ENCODE measurements at places on chromosomes 13 and 19.

GRCh38 chr13:82717249-82717648, 1165.0 kb downstream of the SLITRK1 start:
- DNase-seq = no peak

DNA sequence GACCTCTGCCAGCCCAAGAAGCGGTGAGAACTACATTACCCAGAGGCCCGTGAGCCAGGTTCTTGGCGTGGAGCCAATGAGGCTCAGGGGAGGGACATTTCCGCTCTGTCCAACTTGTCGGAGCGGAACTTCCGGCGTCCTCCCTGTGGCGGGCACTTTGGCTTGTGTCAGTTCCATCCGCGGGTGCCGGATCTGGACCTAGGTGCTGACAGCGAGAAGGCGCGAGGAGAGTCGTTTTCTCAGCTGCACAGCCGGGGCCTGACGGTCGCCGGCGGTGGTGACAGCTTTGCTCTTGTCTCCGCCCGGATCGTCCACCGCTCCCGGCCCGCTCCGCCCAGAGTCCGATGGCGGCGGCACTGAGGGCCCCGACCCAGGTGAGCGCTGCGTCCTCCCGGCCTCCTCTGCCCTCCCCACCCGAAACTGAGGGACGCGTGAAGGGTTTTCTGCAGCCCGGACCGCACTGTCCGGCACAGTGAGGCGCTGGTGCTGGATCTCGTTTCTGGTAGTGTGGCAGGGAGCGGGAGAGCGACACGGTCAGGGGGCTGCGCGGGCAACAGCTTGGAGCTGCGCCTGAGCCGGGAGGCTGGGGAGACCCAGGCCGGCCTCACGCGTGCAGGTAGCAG, at the start of gene ZNF530:
Gene ZNF530, plus strand, starts transcription at position 125 of the 623 bp plus-strand sequence. CDS start 4,461 bp downstream, outside the sequence.
- DNase-seq = peak; percentile 74

- no peak for DNase-seq
These were observed 48.5 kb downstream of the TDRD12 start for GRCh38 chr19:32767951-32768679.

DNA sequence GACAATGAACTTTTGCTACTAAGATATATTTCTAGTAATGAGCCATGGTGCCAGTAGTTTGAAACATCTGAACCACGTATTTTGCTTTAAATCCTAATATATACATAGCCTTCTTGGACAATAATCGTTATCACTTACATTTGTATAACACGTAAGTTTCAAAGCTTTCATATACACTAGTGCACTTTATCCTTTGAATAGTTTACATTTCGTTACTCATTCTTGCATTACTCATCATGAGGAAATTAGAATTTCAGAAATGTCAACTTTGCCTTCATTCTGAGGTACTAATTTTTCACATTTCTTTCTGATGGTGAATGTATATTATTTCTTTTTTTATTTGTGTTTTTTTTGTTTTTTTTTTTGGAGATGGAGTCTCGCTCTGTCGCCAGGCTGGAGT, 5.8 kb downstream of the KBTBD7 start:
- DNase-seq = no peak

- no peak for DNase-seq
These were observed 231.7 kb downstream of the FOXO1 start for GRCh38 chr13:40434516-40435397.

DNA sequence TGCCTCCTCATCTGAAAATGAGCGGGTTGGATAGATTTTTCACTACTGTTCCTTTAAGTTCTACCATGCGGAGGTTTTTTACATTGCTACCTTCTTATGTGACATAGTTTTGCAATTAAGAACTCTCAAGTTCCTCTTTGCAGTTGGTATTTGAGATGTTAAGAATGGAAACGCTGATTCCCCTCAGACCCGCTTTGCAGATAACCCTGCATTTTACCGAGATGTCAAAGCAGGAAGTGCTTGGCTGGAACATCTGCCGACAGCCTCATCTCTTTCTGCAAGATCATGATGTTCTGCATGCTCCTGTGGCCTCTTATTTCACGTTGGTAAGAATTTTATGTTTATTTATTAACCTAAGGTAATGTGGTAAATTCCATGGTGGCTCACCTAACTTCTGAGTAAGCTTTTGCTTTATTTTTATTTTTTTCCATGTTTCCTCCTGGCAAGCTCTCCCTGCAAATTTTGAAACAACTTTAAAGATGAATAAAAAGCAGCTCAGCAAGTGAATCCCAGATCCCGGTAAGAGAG, 22.5 kb downstream of the PABPC3 start:
- no peak for DNase-seq

DNA sequence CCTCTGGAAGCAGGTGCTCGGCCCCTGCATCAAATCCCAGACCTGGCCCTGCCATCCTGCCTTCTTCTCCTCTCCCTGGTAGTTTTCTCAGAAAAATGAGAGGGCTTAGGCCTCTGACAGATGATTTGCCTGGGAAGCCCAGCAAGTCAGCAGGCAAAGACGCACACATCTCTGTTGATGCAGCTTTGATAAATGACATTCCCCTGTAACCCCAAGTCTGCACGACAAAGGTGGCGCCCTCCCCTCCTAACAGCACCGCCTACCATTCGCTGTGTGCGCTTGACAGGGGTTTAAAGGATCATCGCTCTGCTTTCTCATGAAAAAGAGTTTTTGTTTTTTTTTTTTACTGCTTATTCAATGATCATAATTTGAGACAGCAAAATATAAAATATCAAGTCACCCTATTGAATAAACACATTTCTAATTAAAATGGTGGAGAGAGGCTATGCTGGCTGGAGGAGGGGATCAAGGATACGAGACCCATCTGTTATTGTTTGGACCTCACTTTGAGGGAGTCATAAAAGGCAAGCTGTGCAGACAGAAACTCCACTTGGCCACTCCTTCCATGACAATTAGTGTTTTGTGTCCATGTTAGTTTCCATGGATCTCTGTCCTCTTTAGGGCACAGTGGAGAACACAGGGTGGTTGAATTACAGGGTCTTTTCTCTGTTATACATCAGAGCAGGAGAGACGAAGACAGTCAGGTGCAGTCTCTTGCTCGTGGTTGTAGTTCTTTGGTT, 126.1 kb downstream of the FGF9 start:
- no peak for DNase-seq

- no peak for DNase-seq
These were observed 33.0 kb upstream of the PEG3 start for GRCh38 chr19:56873493-56873892.

GRCh38 chr19:29671393-29672160, 6.3 kb downstream of the PLEKHF1 start:
- peak; percentile 71 for DNase-seq

DNA sequence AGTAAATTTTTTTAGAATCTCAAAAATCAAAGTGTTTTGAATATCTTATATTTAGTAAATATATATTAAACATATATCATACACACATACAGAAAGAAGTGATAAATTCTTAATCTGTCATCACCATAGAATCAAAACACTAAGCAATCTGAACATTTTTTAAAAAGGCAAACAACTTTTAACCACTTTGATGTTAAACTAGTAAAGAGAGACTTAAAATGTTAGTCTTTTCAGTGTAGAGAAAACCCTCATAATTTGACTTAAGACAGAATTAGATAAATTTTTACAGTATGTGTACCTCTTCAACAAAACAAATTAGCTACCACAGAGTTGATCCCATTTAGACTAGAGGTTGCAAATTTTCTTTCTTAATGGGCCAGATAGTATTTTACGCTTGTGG, 13.4 kb downstream of the SUPT20H start:
- no peak for DNase-seq

DNA sequence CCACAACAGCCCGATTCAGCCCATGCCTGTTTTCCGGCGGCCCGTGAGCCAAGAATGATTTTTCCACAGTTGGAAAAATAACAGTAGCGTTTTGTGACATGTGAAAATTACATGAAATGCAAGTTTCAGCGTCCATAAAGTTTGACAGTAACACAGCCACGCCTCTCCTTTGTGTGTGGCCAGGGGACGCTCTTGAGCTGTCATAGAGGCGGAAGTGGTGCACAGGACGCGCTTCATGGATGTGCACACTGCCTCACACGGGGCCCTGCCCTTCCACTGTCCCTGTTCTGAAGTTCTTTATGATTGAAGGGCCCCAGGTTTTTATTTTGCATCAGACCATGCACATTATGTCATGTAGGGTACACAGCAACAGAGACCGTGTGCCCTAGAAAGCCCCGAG, 12.4 kb upstream of the ELAVL1 start:
- DNase-seq = peak; percentile 22

- DNase-seq = no peak
These were observed 13.7 kb downstream of the RNASEH2B start for GRCh38 chr13:50923272-50923671.

DNA sequence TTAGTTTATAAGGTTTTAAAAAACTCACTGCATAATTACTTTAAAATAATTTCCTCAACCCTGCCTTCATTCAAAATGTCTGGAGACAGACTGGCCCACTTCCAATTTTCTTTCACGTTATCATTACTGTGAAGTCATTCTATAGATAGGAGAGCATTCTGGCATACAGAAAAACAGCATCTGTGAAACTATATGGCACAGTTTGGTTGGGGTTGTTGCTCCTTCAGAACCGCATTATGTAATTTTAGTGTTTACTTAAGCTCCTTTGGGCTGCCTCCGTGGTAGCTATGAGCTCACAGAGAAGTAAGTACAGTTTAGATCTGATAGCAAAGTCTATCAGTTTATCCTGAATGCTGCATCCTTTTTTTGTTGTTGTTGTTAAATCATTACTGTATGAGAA, 104.3 kb downstream of the KCNRG start:
- DNase-seq = no peak

GRCh38 chr13:30024125-30024865, 173.9 kb upstream of the UBL3 start:
- DNase-seq = no peak

DNA sequence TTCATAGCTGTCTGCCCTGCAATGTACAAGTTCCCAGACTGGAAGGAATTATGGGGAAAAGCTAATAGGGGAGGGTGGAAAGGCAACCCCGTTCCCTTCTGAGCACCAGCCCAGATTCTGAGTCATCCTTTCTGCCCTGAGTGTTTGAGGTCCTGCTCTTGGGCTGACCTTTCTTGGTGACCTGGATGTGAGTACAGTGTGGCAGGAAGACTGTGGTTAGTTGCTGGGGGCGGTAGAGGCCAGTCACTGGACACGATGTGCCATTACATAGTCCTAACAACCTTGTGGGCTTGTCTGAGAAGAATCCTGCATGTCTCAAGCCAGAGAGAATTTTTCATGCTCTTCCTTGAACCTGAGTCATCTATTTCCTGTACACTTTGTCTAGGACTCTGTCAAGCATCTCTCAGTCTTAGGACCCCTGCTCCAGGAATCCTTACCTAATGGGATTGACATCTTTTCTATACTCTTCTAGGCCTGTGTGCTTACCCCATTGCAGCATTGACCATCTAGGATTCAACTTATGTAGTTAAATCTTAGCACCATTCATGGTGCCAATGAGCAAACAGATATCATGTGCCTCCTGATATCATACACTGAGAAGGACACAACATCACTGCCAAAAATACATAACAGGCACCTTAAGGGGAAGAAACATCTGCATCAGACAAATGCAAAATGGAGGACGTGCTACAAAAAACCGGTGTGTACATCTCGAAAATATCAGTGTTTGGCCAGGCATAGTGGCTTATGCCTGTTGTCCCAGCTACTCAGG, 8.1 kb upstream of the ANGPTL4 start:
- DNase-seq = no peak

GRCh38 chr13:73189776-73190175, 131.0 kb downstream of the KLF5 start:
- no peak for DNase-seq

Data from T-helper 1 cell (primary cell).